ENCODE measurements at places on chromosomes 6 and 20.

DNA sequence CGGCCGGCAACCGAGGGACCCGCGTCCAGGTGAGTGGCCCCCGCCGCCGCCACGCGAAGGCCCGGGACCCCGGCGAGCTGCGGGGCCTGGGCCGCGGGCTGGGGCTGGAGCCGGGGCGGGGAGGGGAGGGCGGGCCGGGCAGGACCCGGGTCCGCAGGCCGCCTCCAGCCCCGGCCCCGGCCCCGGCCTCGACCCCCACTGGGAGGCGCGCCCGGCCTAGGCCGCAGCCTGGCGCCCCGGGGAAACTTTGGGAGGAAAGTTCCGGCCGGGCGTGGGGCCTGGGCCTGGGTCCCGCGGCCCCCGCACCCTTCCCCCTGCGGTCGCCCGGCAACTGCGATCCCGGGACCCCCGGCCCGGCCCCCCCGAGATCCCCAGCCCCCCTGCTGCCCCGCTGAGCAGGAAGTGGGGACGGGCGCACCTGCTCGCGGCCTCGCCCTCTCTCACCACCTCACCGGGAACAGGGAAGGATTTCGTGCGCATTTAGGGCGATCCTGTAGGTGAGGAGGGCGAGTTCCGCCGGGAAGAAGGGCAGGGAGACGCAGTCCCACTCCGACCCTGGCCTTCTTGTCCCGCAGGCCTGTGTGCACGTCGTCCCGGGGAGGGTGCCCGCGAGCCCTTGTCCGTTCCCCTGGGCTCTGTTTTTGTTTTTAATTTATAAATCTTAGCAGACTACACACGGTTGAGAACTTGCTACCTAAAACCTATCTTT, 402 bp downstream of the OSBPL2 start:
- no peak for DNase-seq

GRCh38 chr6:25311331-25311840, 32.2 kb downstream of the CARMIL1 start:
- no peak for DNase-seq

- DNase-seq, result no peak
These were observed 30.5 kb downstream of the RPRD1B start for GRCh38 chr20:38063911-38064530.

GRCh38 chr20:25313593-25313992, 65.7 kb downstream of the PYGB start:
- DNase-seq, result no peak

GRCh38 chr6:90436403-90436802, 139.8 kb upstream of the BACH2 start:
- no peak for DNase-seq

- DNase-seq, result no peak
These were observed 125.4 kb downstream of the CD24 start for GRCh38 chr6:106849120-106849519.

DNA sequence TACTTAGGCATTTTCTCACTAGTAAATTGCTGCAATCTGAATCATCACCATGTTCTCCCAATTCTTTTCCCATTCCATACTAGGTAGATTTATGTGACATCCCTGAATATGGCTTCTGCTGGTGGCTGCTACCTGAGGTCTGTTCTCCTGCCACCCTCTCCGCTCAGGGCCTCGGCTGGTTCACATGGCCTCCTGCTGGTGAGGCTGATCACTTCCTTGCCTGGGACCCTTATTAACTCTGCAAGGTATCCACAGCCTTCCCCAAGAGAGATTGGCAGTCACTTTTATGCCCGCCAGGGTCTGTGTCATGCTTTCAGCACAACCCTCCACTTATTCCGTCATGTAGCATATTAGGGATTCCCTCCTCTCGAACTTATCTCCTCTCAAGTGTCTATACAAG, 424.5 kb upstream of the FLRT3 start:
- DNase-seq, result no peak

GRCh38 chr6:166751051-166751595, 124.1 kb upstream of the RPS6KA2 start:
- DNase-seq, result peak; percentile 61

- no peak for DNase-seq
These were observed 20.5 kb upstream of the FOXC1 start for GRCh38 chr6:1589208-1589607.

DNA sequence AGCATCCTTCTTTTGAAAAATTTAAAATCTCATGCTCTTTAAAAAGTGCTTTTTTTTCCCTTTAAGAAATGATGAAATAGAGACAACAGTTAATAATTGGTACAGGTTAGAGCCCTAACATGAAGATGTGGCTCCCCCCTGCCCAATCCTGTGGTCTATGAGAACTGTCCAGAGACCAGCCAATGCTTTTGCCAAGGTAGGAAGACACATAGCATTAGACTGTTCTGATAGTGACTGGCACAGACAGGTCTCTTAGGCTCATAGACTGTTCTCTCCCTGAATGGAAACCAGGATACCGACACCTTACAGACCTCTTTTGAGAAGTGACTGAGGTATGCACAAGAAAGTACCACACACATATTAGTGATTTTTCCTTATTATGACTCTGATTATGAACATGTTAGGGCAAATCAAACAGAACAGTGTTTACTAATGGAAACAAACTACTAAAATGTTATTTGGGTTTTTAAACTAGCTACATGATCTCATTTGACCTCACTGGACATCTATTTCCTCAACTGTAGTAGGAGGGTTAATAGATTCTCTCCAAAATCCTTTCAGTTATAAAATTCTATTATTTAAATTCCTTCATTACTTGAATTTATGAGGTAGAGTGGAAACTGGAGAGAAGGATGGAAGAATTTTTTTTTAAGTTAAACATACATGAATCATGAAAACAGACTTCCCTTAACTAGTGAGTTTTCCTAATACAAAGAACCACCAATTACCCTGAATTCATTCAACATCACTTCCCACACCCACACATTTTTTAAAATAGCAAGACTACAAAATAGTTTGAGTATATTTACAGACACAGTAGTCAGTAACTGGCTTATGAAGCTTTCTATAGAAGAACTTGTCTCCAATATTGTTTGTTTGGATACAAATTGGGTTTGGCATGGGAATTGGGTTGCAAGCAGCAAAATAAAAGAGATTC, 120.4 kb downstream of the OGFRL1 start:
- no peak for DNase-seq

DNA sequence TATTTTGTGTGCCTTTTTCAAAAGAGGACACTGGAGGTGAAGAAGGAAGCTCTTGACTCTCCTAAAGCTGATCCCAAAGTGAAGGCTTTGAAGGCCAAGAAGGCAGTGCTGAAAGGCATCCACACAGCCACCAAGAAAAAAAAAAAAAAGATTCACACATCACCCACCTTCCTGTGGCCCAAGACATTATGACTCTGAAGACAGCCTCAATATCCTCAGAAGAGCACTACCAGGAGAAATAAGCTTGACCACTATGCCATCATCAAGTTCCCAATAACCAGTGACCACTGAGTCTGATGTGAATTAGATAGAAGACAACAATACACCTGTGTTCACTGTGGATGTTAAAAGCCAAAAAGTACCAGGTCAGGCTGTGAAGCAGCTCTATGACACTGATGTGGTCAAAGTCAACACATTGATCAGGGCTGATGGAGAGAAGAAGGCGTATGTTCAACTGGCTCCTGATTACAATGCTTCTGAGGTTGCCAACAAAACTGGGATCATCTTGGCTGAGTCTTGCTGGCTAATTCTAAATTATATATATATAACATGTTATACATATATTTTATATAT, 59.4 kb downstream of the PLCG1 start:
- DNase-seq, result no peak

GRCh38 chr6:154276810-154277628, 79.6 kb downstream of the IPCEF1 start:
- peak; percentile 7 for DNase-seq

- no peak for DNase-seq
These were observed 12.0 kb upstream of the GMDS start for GRCh38 chr6:2257363-2257762.

DNA sequence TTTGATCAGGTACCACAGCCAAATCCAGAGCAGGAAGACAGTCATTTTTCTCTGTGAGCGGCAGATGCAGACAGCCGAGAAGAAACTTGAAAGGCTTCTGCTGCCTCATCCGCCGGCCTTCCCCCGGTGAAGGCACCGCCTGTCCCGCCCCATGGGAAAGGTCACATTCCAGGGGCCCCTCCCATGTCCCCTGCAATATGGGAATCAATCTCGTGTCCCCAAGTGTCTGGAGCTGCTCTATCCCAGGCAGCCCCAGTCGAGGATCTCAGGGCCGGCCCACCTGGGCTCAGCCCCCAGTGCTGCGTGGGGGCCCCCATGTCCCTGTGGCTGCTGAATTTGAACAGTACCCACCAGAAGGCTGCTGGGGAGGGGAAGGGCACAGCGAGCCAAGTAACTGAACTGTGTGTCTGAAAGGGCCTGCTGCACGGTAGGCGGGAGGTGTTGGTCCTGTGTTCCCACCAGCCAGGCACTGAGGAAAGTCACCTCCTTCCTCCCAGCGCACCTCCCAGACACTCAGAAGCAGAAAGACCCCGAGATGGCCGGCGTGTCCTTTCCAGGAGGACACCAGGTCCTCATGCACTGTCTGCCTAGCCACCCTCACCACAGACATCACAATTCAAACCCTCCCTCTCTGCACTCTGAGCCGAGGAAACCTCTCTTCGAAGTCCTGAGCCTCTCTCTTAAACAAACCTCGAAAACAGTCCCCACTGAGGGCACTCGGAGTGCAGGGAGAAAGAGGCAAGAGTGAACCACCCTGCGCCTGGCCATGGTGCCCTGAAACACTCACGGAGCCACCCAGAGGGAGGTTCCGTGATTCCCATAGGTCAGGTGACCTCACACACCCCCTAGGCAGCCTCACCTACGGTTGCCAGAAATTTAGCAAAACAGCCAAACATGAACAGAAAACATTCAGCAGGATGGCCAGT, 99.3 kb downstream of the PSMB1 start:
- DNase-seq, result no peak

DNA sequence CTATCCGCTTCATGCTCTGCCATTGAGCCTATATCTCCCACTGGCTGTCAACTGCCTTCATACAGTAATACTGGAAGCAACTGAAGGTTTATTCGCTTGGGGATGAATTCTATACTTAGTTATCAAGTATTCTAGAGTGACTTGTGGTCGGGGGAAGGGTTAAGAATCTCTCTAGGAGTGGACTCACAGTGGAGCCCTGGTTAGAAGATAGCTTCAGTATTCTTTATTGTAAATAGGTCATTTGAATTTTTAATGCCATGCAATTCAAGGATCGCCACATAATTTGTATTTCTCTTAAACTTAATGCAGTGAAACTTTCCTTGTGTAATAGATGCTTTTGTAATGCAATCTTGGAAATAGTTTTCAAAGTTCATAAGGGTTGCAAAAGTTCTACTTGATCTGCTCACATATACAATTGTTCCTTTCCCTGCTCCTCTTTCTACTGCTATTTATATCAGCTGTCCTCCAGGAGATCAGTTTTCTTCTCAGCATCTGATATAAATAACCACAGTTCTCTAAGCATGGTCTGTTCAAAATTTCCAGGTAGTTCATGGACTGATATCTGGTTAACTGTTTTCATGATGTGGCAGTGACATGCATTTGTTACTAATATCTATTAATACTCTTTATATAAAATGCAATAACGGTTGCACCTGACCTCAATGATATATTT, 120.3 kb downstream of the KCNQ5 start:
- DNase-seq, result no peak

DNA sequence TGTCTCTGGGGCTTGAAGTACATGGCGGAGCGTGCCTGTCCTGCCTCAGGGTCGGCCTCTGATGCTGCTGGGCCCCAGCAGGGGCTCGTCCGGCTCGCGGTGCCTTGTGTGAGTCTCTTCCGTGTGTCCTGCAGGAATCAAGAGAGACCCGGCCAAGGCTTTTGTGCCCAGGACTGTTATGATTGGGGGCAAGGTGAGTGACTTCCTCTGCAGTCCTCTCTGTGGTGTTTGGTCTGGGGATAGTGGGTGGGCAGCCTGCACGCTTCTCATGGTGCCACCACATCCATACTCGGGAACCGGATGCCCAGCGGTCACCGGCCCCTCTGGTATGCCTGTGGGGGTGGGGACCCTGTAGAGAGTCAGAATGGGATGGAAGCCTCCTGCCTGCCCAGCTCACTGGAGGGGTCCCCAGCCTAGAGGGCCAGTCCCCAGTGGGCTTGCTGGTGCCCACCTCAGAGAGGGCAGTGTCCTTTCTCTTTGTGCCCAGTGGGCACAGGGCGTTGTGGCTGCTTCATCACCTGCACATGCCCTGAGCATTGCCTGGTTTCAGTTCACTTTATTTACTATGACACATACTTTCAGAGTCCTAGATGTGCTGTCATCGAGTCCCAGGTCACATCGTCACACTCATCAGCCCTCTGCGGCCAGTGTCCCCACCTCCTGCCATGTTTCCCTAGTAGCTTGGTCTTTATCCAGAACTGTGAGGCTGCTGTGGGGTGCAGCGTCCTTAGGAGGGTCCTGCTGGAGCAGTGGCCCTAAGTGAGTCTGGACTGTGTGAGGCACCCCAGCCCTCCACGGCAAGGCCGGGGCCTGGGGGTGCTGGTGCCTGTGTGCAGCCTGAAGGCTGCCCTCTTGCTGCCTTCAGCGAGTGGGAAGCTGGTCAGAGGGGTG, 40.7 kb downstream of the PYGB start:
- no peak for DNase-seq

GRCh38 chr6:136429264-136430065, 120.8 kb downstream of the MAP7 start:
- DNase-seq, result no peak

GRCh38 chr6:28000351-28001045, 43.5 kb downstream of the OR2B6 start:
- DNase-seq, result no peak

GRCh38 chr6:73389854-73390253, 4.8 kb upstream of the DDX43 start:
- DNase-seq, result no peak

- DNase-seq, result no peak
These were observed 23.4 kb downstream of the GCM1 start for GRCh38 chr6:53125276-53125675.

DNA sequence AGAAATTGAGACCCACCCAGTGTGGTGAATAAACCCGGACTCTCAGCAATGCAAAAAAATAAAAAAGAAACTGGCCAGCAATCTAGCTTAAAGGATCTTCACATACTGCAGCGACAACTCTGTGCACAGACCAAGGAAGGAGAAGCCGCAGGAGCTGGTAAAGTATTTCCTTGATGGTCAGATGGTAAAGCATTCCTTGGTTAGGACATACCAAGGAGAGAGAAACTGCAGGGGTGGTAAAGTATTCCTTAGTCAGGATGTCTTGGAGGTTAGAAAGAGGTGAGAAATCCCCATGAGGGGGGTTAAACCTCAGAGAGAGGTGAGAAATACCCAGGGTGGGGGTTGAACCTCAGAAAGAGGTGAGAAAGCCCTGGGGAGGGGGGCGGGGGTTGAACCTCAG, 86.8 kb downstream of the PLG start:
- no peak for DNase-seq

DNA sequence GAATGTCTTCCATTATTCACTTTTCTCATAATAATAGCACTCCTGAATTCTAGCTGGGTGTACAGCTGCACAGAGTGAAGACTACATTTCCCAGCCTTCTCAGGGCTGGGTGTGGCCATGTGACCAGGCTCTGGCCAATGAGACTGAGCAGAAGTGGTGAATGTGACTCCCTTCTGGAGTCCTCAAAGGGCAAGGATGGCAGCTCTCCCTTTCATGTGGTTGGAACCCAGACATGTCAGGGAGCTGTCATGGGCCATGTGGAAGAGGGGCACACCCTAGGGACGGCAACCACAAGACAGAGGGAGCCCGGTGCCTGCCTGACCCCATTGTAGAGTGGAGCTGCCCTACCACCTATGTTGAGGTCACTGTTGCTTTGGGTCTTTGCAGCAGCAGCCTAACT, 312.8 kb upstream of the SULF2 start:
- DNase-seq, result no peak

- no peak for DNase-seq
These were observed 82.7 kb upstream of the NXT1 start for GRCh38 chr20:23267909-23268308.

- DNase-seq, result no peak
These were observed 43.7 kb downstream of the CBLN4 start for GRCh38 chr20:55961376-55962330.
